ENCODE measurements at places on chromosomes 13 and 19.

DNA sequence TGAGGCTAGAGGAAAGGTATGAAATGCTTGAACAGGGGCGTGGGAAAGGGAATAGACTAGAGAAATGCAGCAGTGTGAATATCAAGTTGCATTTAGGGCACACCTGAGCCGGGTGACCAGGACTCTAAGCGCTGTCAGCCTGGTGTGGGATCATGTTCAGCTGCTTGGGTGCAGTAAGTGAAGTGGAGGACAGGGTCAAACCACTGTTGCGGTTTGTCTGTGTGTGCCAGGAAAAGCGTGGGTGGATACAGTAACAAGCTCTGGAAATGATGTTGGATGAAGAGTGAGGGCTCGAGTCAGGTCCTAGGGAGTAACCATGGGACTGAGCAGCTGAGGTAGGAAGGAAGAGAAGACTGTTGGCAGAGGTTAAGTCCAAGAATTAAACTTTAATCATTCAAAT, 15.8 kb downstream of the DGKH start:
- DNase-seq: peak; percentile 61

GRCh38 chr13:113092776-113093579, 12.6 kb upstream of the F7 start:
- DNase-seq: no peak

GRCh38 chr19:33100894-33101644, 20.1 kb downstream of the GPATCH1 start:
- DNase-seq: no peak

DNA sequence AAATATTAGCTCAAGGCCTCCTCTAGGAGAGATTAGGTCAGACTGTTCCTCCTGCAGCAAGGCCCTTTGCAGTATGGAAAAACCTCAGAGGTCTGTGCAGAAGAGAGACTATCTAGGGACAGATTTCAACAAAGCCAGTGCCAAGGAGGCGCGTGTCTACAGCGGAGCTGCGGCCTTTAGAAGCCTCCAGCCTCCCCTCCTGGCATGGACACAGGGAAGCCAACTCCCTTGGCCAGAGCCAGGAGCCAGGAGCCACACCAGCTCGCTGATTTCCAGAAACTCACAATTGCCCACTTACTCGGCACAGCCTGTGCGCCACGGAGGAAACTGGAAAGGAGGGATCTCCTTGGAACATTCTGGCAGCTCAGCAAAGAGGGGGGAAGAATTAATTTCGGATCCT, 63.4 kb downstream of the INSR start:
- no peak for DNase-seq

- DNase-seq: no peak
These were observed 717.4 kb upstream of the SPRY2 start for GRCh38 chr13:81058211-81058915.

GRCh38 chr13:59823486-59823885, 340.2 kb downstream of the DIAPH3 start:
- DNase-seq: no peak

- no peak for DNase-seq
These were observed 45.6 kb upstream of the MTIF3 start for GRCh38 chr13:27496006-27496405.

GRCh38 chr19:11208561-11209471, 11.5 kb upstream of the KANK2 start:
- no peak for DNase-seq

- no peak for DNase-seq
These were observed 139.9 kb downstream of the MRPL57 start for GRCh38 chr13:21316376-21316775.

DNA sequence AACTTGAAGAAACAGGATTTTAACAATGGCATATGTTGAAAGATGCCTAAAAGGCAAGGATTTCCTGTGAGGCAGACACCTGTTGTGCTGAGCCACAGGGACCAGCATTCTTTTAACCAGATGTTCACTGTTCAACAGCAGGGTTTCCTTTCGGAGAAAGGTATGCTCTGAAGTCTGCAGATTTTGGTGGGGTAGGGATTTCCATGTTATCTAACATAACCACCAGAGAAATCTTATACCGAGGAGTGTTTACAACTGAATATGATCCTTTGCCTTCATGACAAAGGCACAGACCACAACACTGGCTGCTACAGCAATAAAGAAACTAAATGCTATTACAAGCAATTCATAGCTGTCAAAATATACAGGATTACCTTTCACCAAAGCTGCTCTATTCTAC, 48.1 kb downstream of the MPHOSPH8 start:
- no peak for DNase-seq

DNA sequence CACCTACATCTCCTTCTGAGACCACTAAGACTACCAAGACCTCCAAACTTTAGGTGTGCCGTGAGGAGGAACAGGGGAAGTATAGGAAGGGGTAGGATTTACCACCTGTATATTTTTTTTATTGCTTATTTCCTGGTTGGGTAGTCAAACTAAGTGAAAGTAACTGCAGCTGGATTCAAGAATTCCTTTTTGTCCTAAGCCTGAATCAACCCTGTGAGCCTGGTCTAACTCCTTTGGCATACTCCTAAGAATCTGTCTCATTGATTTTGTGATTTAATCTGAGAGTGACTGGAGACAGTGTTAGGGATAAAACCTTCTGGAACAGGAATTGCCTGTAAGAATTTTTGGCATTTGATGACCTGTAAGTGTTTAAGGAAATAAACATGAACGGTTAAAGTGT, 523.5 kb upstream of the MIR17HG start:
- DNase-seq: no peak

DNA sequence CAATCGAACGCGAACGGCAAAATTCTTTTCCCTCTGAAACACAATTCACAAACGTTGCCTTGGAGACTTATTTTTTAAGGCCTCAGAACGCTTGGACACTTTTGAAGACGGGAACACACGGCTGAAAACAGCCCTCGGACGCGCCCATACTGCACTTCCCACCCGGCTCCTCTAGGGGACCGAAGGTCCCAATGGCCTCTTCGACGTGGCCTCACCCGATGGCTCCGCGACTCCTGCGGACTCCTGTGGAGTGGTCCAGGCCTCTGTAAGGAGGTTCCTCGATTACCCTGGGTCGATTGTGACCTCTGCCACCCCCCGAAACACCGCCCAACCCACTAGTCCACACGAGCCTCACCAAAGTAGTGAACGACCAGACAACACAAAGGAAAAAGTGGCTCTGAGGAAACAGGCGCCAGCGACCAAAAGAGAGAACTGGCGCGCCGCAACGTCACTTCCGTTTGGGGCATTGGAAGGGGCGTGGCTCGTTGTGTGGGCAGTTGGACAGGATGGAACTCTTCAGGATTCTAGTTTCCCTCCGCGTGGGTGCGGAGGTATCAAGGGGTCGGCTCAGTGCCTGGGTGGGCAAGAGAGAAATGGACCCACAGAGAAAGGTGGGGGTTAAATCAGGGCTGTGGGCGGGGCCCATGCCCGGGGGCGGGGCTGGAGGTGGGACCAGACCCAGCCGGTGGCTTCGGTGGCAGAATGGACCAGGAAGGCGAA, at the start of gene ZNF560:
TSS of gene ZNF560 (minus strand) at position 434 of the 720 bp plus-strand sequence. CDS start 23,303 bp downstream, outside the sequence.
- DNase-seq: no peak

GRCh38 chr19:41411100-41411967, 13.7 kb downstream of the BCKDHA start:
- DNase-seq: no peak

GRCh38 chr19:52022193-52022592, 6.0 kb downstream of the ZNF614 start:
- DNase-seq: no peak

GRCh38 chr19:32041681-32042292, 303.6 kb upstream of the ZNF507 start:
- DNase-seq: peak; percentile 74

- DNase-seq: no peak
These were observed 434.0 kb downstream of the FOXO1 start for GRCh38 chr13:40232311-40233040.

All from kidney glomerular epithelial cell (primary cell).